Activated T-cell treated with anti-CD3 and anti-CD28 coated beads for 24 hours (primary cell): ENCODE measurements at places on chromosomes 16 and 17.

- no peak for DNase-seq
These were observed 100.4 kb downstream of the STX8 start for GRCh38 chr17:9475101-9475658.

DNA sequence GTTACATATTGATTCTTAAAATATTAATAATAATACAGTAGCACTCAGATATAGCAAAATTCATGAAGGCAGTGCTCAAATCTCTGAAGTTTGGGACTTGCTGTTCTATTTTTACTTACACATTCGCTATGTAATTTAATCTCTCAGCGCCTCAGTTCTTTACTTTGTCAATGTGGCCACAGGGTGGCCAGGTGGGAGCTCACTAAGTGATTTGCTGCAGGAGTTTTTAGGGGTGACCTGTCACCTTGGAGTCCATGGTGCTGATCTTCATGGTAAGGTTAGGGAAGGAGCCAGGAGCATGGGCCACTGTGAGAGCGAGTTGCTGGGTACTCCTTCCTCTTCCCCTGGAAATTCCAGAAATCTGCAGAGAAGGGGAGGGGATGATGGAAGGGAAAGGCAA, 28.1 kb downstream of the VWA3A start:
- DNase-seq: no peak

- no peak for DNase-seq
These were observed 96.3 kb downstream of the NDEL1 start for GRCh38 chr17:8532021-8532420.

DNA sequence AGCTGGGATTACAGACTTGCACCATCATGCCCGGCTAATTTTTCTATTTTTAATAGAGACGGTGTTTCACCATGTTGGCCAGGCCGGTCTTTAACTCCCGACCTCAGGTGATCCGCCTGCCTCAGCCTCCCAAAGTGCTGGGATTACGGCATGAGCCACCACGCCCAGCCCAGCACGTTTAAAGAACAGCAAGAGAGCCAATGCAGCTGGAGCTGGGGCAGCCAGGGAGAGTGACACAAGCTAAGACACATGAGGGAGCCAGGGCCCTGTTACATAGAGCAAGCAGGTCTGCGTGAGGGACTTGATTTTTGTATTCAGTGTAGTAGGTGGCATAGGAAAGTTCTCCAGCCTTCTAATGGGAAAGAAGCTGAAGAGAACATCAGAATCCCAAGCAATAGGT, 21.7 kb upstream of the GOSR2 start:
- no peak for DNase-seq

DNA sequence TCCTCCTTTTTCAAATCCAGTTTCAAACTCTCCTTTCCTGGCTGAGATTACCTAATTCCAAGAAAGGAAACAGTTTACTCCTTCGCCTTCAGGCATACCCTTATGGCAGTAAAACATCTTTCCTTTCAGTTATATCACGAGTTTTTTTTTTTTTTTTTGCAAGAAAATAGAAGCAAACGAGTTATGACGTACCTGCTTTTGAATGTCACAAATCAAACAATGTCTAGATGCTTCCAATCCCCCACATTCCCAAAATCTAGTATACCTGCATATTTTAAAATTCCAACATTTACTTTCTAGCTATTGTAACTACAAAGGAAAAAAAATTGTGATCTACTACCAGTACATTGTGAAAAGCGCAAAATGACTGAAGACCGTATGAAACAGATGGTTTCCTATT, 28.9 kb downstream of the GSPT1 start:
- no peak for DNase-seq

- no peak for DNase-seq
These were observed 72.7 kb upstream of the GAS7 start for GRCh38 chr17:10271106-10271562.
